Stimulated activated CD4-positive, alpha-beta T cell treated with anti-CD3 and anti-CD28 coated beads, TNF-alpha, amount 100 ng/mL, for 48 hours (primary cell): ENCODE measurements at places on chromosomes 5 and 9.

DNA sequence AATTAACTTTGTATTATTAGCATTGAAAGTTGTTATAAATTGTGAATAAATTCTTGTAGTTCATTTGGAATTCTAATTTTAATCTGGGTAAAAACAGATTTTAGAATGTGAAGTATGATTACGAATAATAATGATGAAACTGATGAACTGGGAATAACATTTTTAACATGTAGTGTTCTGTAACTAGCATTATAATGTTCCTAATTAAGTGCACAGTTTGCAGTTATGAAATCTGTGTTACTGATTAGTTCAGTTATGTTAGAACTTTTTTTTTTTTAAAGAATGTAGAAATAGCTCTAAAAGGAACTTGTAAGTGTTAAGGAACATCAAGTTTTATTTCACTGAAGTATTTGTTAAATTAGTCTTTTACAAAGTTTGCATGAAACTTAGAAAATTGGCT lies 48.9 kb upstream of the EIF4EBP3 start:
- no peak for DNase-seq

DNA sequence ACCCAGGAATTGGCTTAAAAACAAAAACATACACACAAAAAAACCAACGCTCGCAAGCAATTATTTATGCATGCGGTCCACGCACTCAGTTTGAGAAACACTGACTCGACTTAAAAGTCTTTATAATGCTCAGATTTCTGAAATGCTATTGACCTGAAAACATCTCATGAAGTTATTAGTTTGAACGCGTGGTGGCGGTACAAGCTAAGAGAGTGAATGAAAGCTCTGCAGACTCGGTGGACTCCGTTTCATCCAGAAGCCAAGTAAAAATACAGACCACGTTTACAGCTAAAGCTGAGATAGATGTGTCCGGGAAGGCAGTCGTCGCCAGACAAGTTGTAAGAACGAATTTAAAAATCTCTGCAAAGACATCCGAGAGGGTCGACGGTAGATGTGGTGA lies at the start of gene PCDHB6:
PCDHB6 (plus strand) TSS at position 246 of the 400 bp plus-strand sequence. CDS start 201 bp downstream, outside the sequence.
- DNase-seq = no peak

DNA sequence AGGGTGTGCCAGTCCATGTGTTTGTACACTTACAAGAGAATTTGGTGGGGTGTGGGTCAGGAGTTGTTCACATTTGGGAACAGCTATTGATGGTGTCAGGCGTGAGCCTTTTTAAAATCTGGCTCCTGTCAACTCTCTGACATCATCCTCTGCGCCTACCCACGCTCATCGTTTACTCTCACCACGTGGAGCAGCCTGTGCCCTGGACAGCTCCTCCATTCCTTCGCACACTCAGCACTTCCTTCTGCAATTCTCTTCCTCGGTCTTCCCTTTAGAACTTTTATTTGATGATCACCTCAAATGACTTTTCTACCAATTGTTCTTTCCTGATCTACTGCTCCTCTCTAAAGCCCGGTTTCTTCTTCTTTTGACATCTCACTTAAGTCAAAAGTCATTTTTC lies 42.1 kb upstream of the GNAQ start:
- DNase-seq = no peak

DNA sequence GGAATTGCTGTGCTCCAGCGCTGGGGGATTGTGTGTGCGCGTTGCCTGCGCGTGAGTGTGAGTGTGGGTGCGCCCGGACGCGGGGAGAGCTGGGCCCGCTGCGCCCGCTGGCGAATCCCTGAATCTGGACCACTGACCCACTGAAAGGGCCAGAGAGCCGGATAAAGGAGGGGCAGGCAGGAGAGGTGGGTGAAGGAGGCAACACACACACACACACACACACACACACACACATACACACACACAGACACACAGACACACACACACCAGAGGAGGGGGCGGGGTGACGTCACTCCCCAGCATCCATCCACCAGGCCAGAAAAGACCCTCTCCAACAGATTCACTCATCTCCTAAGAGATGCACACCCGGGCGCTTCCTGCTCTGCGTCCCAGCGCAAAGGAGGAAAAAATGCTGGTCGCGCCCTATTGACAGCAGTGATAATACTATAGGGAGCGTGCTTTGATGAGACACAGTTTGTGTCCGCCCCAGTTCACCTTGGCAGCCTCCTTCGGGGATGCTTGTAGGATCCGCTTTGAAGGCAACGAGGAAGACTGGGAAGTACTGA lies 1059.1 kb upstream of the DMAC1 start:
- no peak for DNase-seq

DNA sequence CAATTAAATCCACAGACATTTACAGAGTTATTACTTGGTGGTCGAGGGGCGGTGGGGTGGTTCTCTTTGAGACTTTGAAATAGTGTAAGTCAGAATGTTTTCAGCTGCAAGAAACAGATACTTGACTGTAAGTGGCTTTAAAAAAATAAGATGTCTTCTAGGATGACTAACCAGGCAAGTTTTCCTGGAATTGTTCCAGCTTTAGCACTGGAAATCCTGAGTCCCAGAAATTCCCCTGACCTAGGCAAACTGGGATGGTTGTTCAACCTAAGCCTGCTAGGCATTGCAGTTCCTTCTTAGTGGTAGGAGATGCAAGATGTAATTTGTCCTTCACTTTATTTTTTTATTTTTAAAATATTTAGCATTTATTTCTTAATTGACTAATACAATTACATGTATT lies 169.5 kb upstream of the POC5 start:
- DNase-seq = no peak

GRCh38 chr9:104863180-104863883 lies 64.6 kb downstream of the ABCA1 start:
- peak; percentile 17 for DNase-seq

GRCh38 chr9:134661791-134662142 lies 20.2 kb downstream of the COL5A1 start:
- DNase-seq = no peak

GRCh38 chr5:96144289-96144688 lies 182.6 kb upstream of the ELL2 start:
- no peak for DNase-seq

DNA sequence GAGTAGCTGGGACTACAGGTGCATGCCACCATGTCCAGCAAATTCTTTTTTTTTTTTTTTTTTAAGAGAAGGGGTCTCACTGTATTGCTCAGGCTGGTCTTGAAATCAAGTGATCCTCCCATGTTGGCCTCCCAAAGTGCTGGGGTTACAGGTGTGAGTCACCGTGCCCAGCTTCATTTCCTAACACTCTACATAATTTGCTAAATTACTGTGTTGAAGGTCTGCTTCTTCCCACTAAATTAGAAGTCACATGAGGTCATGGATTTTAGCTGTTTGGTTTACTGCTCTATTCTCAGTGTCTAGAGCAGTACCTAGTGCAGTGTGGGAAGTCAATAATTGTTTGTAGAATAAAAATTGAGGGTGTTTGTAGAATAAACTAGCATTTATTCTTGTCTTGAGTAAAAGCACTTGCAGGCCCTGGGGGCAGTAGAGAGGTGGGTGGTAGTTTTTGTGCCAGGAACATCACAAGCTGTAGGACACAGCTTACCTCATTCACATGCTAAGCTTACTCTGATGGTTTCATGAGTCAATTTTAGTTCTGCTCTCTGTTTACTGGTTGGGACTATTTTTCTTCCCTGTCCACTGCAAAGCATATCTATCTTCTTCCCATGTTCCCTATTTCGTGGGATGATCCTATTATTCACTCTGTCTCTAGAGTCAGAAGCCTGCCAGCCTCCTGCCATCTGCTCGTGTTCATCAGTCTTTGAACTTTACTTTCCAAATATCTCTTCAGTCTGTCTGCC lies 7.0 kb downstream of the TEX48 start:
- no peak for DNase-seq

DNA sequence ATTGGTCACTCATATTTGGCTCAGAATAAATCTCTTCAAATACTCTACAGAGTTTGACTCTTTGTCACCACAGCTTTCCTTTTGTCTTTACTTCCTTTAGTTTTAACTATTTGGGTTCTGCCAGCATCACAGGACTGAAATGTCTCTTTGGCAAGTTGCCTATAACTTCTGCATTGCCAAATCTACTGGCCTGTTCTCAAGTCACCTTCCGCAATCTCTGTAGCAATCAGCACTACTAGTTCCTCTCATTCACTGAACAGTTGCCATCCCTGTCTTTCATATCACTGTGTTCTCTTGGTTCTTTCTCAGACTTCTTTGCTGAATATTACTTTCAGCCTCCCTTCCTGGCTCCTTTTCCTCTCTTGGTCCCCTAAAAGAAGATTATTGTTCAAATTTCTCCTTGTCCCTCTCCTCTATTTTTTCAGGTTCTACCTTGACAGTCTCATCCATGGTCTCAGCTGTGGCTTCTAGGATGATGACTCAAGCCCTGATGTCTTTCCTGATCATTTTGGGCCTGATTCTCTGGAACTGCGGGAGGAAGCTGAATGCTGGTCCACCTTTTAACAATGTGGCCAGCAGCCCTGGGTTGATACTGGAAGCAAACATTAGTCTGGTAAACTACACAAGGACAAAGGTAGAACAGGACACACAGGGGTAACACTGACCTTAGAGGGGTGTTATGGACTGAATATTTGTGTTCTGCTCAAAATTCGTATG lies 44.0 kb upstream of the LIFR start:
- DNase-seq = no peak

GRCh38 chr5:156191547-156191946 lies 135.4 kb upstream of the SGCD start:
- no peak for DNase-seq

- peak; percentile 42 for DNase-seq
Observed at GRCh38 chr5:126339215-126339805, 83.9 kb upstream of the GRAMD2B start.

DNA sequence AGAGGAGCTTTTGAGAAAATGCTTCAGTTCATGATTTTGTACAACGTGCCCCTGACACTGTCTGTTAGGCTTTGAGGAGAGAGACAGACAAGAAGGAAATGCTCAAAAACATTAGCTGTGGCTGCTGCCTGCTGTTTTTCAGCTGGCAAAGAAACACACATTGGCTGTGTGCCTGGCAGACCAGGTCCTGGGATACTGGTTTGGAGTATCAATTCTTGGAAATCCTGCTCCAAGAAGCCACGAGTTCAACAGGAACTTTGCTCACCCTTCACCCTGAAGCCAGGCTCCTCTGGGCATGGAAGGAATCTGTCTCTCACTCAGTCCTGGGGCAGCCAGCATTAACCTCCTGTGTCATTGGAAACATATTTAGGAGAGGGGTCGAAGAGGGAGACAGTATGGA lies 245.5 kb downstream of the AUH start:
- DNase-seq = no peak

GRCh38 chr5:158406884-158407823 lies 548.2 kb upstream of the CLINT1 start:
- DNase-seq = no peak

DNA sequence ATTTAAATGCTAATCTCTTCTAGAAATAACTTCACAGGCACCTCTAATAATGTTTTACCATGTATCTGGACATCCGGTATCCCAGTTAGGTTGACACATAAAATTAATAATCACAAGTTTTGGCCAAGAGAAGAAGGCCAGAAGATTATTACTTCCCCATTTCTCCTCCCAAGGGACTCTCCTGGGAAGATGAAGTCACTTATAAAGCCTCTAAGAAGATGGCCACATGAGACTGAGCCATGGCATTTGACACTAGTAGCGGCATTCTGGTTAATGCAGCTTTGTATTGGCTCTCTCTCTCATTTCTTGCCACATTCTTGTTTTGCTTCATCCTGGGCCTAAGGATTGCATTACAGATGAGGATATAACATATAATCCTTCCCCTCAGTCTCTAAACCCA lies 34.5 kb upstream of the RASA1 start:
- DNase-seq = no peak

DNA sequence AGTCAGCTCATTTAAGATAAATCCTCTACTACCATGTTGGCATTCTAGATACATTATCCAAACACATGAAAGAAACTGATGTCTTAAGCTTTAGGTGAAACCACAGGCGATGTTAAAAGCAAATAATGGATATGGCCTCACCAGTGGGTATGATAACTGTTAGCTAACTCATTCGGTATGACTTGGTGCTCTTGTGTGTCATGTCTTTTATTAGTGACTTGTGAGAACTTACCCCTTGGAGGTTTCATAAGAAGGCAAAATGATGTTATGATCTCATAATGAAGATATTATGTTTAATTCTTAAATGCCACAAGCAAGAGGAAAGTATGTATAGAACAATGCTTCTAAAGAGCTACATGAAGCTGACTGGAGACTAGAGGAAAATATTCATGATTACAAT lies 1227.0 kb downstream of the EFNA5 start:
- no peak for DNase-seq

GRCh38 chr9:136325358-136325757 lies 2.0 kb upstream of the GPSM1 start:
- no peak for DNase-seq

DNA sequence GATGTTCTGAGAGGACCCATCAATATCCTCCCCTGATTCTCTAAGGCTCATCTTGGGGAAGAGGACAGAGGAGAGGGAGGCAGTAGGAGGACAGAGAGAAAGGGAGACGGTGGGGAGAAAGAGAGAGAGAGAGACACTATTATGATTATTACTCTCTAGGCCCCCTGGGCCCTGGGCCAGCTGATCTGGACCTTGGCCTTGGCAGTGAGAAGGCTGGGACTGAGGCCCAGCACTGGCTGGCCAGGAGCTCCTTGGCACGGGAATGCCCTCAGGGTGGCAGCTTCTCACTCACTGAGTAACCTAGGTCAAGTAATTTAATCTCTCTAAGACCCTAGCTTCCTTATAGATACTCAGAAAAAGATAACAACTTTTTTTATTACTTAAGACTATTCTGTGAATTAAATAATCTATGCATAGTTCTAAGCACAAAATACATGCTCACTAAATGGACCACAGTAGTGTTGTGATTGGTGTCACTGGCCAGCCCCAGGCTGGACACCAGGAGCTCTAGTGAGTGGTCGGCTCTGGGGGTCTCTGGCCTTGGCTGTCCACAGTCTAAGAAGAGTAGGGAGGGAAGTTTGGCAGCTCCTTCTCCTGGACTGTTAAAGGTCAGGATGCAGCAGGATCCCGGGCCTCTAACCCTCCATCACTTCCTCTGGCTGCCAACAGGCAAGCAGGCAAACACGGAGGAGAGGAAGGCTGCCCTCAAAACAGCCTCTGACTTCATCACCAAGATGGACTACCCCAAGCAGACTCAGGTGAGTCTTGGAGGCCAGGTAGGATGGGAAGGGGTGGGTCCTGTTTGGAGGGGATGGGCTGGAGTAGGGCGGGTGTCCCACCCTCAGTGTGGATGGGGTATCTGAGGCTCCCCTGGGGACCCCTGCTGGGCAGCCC lies 50.0 kb downstream of the GSN start:
- no peak for DNase-seq

GRCh38 chr5:98414938-98415337 lies 358.5 kb upstream of the RGMB start:
- DNase-seq = no peak

DNA sequence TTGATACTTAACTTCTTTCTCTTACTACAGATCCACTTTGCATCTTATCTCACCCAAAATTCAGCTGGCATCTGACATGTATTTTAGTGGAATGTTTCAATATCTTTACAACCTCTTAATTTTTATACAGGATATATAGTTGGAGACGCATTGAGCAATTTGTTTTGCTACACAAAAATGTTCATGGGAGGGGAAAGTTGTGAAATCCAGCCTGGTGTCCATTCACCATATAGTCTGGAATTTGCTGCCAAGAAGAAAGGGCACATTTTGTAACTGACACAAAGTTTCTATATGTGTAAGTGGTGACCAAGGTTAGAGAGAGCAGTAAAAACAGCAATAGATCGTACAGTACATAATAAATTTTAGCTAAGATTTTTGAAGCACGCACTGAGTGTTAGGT lies 14.0 kb upstream of the CHD1 start:
- no peak for DNase-seq
